ENCODE measurements at places on chromosomes 4 and X. TPM values are rescaled to one million over a fixed set of nuclear protein-coding genes. Genes with fewer than 3 reads are reported as not detected.

GRCh38 chr4:169199184-169199583 lies 71.6 kb downstream of the SH3RF1 start:
- DNase-seq: no peak

- no peak for DNase-seq
Observed at GRCh38 chr4:168859888-168860694, 150.0 kb downstream of the CBR4 start.

DNA sequence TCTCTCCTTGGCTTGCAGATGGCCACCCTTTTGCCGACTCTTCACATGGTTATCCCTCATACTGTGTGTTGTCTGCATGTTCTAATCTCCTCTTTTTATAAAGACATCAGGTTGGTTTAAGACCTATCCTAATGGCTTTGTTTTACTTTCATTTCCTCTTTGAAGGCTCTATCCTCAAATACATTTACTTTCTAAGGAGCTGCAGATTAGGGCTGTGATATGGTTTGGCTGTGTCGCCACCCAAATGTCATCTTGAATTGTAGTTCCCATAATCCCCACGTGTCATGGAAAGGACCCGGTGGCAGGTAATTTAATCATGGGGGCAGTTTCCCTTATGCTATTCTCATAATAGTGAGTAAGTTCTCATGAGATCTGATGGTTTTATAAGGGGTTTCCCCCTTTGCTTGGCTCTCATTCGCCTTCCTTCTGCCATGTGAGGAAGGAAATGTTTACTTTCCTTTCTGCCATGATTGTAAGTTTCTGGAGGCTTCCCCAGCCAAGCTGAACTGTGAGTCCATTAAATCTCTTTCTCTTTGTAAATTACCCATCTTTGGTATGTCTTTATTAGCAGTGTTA lies 204.5 kb downstream of the RELL1 start:
- DNase-seq: no peak

GRCh38 chr4:113122066-113122465 lies 72.6 kb downstream of the ANK2 start:
- DNase-seq: no peak

DNA sequence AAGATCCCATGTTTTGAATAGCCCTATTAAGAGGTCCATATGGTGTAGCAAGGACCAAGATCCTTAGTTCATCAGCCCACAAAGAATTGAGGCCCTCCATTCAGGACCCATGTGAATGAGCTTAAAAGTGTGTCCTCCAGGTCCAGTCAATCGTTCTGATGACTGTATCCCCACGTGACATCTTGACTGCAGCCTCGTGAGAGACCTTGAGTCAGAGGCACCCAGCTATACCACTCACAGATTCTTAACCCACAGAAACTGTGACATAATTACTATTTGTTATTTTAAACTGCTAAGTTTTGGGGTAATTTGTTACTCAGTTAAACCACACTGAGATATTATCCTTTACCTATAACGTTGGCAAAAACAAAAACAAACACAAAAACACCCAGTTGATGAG lies 62.4 kb downstream of the ZNF182 start:
- DNase-seq: no peak

- DNase-seq: no peak
Observed at GRCh38 chr4:56817840-56818491, 3.5 kb downstream of the SPINK2 start.

- DNase-seq: no peak
Observed at GRCh38 chr4:11420327-11420726, 8.4 kb downstream of the HS3ST1 start.

DNA sequence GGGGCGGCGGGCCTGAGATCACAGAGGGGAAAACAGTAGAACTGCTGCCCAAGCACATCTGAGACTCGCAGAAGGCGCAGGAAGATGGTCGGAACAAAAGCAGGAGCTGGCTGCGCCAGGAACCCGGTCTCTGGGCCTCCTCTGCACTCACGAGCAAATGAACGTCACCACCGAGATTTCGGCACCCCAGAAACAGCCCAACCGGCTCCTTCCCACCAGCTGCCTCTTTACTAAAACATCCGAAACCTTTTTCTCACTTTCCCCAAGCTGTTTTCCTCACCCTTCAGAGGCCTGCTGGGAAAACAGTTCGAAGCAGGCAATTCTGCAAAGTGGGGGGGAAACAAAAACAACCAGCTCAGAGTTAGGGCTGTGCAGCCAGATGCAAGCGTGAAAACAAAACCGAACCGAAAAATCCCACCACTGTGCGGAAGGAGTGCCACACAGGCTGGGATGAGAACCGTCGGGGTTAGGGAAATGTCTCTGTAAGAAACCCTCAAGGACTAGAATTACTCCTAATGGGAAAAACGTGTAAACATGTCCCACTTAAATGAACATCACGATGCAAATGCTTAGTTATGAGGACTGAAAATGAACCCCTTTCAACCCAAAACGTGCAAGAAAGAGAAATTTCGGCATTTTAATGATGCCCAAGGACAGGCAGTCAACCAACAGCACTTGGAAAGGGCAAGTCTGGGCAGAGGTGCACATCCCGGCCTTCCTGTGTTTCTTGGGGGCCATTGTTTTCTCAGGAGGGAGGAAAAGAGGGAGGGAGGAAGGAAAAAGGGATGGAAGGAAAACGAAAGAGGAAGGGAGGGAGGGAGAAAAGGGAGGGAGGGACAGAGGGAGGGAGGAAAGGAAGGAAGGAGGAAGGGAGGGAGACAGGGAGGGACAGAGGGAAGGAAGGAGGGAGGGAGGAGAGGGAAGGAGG lies 15.8 kb downstream of the DHRSX start:
- DNase-seq: no peak

DNA sequence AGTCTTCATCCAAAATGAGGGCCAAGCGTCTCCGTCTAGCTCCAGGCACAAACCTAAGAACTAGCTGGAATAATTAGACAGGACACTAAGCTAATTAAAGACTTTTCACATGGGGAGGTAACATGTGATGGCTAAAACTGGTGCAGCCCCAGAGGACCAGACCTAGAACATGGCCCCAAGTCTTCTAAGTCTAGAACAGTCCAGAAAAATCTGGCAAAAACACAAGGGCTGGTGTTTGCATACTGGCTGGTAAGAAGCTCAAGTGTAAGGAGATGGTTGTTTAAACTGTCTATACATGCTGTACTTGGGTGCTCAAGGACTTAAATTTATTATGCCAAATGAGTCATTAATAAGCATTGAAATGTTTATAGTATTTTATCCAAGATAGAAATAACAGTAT lies 10.0 kb downstream of the SH3KBP1 start:
- no peak for DNase-seq

DNA sequence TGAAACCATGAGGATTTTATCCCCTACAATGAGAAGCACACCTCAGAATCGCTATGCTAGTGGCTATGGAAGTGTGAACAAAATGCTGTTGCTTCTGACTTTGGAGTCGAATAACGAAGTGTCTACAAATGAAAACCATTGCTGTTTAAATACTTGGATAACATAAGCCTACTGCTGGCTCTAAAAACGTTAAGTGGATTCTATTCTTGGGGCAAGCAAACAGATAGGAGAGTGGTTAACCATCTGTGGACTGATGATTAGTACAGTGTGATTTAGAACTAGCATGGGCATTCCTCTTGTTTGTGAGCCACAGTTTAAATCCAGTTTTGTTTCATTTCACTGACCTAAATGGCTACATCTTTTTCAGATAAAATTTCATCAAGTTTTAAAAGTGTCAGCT lies 109.7 kb upstream of the PNPLA4 start:
- DNase-seq: no peak

- DNase-seq: no peak
Observed at GRCh38 chr4:95838192-95838591, 1.7 kb upstream of the PDHA2 start.

- no peak for DNase-seq
Observed at GRCh38 chr4:27010334-27010940, 149.8 kb downstream of the STIM2 start.

DNA sequence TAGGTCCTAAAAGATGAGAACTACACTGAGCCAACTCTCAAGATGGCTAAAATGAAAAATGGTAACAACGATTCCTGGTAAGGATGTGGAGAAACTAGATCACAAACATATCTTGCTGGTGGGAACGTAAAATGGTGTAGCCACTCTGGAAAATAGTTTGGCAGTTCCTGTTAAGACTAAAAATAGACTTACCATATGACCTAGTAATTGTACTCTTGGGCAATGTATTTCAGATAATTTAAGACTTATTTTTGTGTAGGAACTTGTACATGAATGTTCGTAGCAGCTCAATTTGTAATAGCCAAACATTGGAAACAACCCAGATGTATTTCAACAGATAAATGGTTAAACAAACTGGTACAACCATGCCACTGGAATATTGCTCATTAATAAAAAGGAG lies 106.2 kb downstream of the HDAC8 start:
- no peak for DNase-seq

DNA sequence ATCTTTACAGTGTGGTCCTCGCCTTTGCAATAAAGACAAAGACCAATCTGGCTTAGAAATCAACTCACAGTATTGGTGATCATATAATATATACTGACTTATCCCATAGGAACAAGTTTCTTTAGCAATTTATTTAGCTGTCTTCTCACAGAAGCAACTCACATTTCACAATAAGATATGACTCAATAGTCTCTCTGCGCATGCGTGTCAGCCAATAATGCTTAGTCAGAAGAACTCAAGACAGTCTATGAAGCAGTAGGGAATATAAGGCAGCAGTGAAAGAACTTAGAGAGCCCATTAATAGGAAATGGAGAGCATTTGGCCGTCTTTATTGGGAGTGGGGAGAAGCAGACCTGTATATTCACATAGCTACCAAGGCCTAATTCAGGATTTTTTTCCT lies 216.7 kb downstream of the IL13RA2 start:
- no peak for DNase-seq

- DNase-seq: no peak
Observed at GRCh38 chr4:153782581-153782980, 6.3 kb downstream of the SFRP2 start.

- no peak for DNase-seq
Observed at GRCh38 chr4:68245594-68245993, at the start of gene TMPRSS11B. Gene TMPRSS11B, minus strand, starts transcription at chr4:68245694. Its CDS starts 136 bp downstream, at chr4:68245558.

DNA sequence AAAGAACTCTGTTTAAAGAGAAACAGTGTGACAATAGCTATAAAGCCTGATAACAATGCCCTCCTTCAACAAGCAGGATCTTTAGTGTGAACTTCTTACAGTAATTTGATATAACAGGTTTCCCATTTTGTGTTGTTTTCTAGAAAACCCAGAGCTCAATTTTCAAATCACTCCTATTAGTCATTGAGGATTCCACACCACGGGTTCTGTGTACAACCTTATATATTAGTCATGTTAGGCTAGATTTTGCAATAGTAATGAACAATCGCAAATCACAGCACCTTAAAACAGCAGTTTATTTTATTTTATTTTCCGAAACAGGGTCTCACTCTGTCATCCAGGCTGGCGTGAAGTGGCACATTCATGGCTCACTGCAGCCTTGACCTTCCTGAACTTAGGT lies 1020.9 kb upstream of the INTU start:
- DNase-seq: no peak

- no peak for DNase-seq
Observed at GRCh38 chr4:187493661-187494060, 501.9 kb upstream of the ZFP42 start.

- DNase-seq: no peak
Observed at GRCh38 chr4:46946919-46947536, 38.0 kb upstream of the COX7B2 start.

GRCh38 chrX:153688506-153688905 lies 780 bp downstream of the SLC6A8 start:
- no peak for DNase-seq

GRCh38 chr4:46649390-46649789 lies 259.5 kb upstream of the GABRA2 start:
- no peak for DNase-seq

GRCh38 chr4:147777456-147778091 lies 45.7 kb downstream of the ARHGAP10 start:
- no peak for DNase-seq

- no peak for DNase-seq
Observed at GRCh38 chr4:106738121-106738520, 298.0 kb downstream of the DKK2 start.

DNA sequence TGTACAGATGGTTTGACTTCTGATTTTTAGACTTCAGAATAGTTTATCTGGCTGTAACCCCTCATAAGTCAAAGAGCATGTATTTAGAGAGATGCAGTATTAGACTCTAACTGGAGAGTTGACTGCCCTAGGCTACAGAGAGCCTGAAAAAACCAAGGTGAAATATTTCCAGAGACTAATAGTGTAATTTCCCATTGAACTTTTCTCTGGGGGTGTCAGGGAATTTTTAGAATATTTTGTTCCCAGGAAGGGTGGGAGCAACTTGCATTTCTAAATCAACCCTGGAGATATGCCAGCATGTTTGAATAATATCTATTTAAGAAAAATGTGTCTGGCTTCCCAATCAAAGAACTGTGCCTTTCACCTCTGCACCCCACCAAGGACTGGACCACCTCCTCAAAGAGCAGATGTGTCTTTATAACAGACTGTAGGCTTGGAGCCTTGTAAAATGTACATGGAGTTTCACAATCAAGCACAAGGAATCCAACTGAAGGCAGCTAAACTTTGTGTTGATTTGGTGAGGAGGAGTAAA lies 2.0 kb downstream of the ANXA3 start:
- DNase-seq: no peak

DNA sequence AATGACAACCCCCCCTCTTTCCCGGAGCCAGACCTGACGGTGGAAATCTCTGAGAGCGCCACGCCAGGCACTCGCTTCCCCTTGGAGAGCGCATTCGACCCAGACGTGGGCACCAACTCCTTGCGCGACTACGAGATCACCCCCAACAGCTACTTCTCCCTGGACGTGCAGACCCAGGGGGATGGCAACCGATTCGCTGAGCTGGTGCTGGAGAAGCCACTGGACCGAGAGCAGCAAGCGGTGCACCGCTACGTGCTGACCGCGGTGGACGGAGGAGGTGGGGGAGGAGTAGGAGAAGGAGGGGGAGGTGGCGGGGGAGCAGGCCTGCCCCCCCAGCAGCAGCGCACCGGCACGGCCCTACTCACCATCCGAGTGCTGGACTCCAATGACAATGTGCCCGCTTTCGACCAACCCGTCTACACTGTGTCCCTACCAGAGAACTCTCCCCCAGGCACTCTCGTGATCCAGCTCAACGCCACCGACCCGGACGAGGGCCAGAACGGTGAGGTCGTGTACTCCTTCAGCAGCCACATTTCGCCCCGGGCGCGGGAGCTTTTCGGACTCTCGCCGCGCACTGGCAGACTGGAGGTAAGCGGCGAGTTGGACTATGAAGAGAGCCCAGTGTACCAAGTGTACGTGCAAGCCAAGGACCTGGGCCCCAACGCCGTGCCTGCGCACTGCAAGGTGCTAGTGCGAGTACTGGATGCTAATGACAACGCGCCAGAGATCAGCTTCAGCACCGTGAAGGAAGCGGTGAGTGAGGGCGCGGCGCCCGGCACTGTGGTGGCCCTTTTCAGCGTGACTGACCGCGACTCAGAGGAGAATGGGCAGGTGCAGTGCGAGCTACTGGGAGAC lies 1.6 kb downstream of the PCDH10 start:
- DNase-seq: no peak

GRCh38 chr4:56733352-56733751 lies 52.3 kb upstream of the HOPX start:
- no peak for DNase-seq

The UGT2B17 gene
- total RNA-seq: not detected

The SLIT2 gene
- 88.1 TPM for total RNA-seq

The NUDT10 gene
- total RNA-seq: 3.0 TPM

The AMER1 gene
- total RNA-seq: 9.6 TPM

The PNMA6F gene
- not detected for total RNA-seq

The ZDHHC15 gene
- total RNA-seq: 5.4 TPM

The SLC49A3 gene
- total RNA-seq: 8.6 TPM

The CCDC160 gene
- not detected for total RNA-seq

The TMEM150C gene
- total RNA-seq: 3.3 TPM

The ARSJ gene
- total RNA-seq: 26.0 TPM

The BRS3 gene
- total RNA-seq: not detected

The SPANXA2 gene
- not detected for total RNA-seq

The SLC25A43 gene
- 15.4 TPM for total RNA-seq

The ZIC3 gene
- total RNA-seq: not detected

All from esophagus muscularis mucosa (tissue), 4 donors.